Neural crest cell (in vitro differentiated cells): ENCODE measurements at places on chromosomes 11 and 22. TPM values are rescaled to one million over a fixed set of nuclear protein-coding genes. Genes with fewer than 3 reads are reported as not detected.

DNA sequence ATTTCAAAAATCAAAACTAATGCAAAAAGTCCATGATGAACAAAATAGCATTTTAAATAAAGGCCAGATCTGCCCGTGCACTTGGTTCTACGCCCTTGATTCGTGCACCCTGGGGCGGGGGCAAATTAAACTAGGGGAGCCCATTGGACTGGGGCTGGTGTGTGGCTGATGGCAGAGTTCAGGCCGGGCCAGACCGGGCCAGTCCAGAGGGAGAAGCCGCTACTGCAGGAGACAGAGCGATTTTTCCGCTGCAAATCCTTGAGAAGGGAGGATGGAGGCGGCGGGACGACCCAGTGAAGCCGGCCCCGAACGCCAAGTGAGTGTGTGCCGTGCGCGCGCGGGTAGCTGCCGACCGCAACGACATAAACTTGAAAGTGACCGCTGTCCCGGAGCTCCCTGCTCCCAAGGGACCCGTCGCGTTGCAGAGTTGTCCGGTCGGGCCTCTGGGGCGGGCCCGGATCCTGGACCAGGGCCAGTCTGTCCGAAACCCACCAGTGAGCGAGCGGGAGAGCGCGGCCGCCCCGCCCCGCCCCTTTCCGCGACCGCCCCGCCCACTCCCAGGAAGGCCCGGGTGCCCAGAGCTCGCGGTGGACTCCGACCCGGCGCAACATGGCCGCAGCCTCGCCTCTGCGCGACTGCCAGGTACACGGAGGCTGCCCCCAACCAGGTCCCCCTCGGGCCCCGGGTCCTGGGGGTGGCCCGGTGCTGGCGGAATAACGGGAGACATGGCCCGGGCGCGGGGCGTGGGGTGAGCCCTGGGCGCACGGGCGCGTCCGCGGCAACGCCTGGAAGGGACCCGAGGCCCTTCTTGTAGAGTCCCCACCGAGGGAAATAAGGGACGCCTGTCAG lies at the start of gene TTC38:
TTC38 (plus strand) TSS at position 578 of the 849 bp plus-strand sequence; CDS start at position 610, 32 bp downstream.
- peaks cover 20% of the 10 kb centered on the region for H3K36me3 ChIP-seq
- peak within 1 kb of the TSS; percentile 75 for H3K27ac ChIP-seq
- H3K4me1 ChIP-seq: peaks cover 20% of the 10 kb centered on the region
- peaks cover 44% of the 10 kb centered on the region for H3K27me3 ChIP-seq
- peak within 1 kb of the TSS; percentile 93 for H3K4me3 ChIP-seq

GRCh38 chr11:113668255-113668654 lies 37.9 kb downstream of the TMPRSS5 start:
- peaks cover 5% of the 10 kb centered on the region for H3K4me1 ChIP-seq
- H3K36me3 ChIP-seq: peaks cover 16% of the 10 kb centered on the region
- H3K27me3 ChIP-seq: no peaks in the 10 kb centered on the region
- no peak overlapping the region for H3K27ac ChIP-seq

DNA sequence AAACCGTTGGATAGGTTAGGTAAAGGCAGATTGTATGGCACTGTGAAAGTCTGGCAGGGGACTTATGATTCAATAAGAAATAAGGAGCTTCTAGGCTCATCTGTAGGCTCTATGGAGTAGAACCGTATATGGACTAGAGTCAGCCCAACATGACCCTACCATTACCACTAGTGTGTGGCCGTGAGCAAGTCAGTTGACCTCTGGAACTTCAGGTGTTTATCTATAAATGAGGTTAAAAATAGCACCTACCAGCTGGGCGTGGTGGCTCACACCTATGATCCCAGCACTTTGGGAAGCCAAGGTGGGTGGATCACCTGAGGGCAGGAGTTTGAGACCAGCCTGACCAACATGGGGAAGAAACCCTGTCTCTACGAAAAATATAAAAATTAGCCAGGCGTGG lies 4.4 kb downstream of the HINFP start:
- no peak for DNase-seq
- no peaks in the 10 kb centered on the region for H3K36me3 ChIP-seq
- no peaks in the 10 kb centered on the region for H3K27me3 ChIP-seq

- H3K27me3 ChIP-seq: no peaks in the 10 kb centered on the region
- no peak for DNase-seq
- H3K4me3 ChIP-seq: no peak overlapping the region
- H3K36me3 ChIP-seq: no peaks in the 10 kb centered on the region
- no peak overlapping the region for H3K27ac ChIP-seq
These were observed 153.0 kb upstream of the TIMP3 start for GRCh38 chr22:32648486-32648885.

GRCh38 chr11:1736447-1736992 lies 13.9 kb downstream of the IFITM10 start:
- H3K4me3 ChIP-seq: no peak overlapping the region
- no peak overlapping the region for H3K27ac ChIP-seq
- no peak for DNase-seq
- peaks cover 7% of the 10 kb centered on the region for H3K4me1 ChIP-seq

DNA sequence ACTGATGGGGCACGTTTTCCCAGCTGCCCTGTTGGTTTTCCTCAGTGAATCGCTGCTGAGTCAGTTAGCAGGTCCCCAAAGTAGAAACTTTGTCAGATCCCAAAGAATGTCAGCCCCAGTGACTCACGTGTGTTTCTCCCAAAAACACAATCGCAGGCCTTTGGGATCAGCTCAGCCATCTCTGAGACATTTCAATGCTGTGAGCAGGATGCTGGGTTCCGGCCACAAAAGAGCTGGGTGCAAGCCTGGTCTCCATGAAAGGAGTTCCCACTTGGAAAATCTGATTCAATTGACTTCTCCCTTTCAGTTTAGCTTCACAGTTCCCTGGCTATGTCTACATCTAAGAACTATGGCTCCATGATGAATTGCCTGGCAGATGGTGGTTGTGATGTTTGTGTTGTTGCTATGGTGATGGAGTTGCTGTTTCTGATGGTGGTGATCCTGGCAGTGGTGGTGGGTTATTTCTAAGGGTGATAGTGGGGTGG lies 28.0 kb downstream of the MYEOV start:
- DNase-seq: no peak
- H3K4me1 ChIP-seq: no peaks in the 10 kb centered on the region
- no peaks in the 10 kb centered on the region for H3K27me3 ChIP-seq
- H3K27ac ChIP-seq: no peak overlapping the region

- H3K4me3 ChIP-seq: no peak overlapping the region
- no peaks in the 10 kb centered on the region for H3K36me3 ChIP-seq
- H3K27ac ChIP-seq: no peak overlapping the region
- no peak for DNase-seq
- no peaks in the 10 kb centered on the region for H3K4me1 ChIP-seq
These were observed 77.4 kb downstream of the RELT start for GRCh38 chr11:73453562-73453961.

- no peaks in the 10 kb centered on the region for H3K4me1 ChIP-seq
- H3K4me3 ChIP-seq: no peak overlapping the region
- H3K27me3 ChIP-seq: peaks cover 2% of the 10 kb centered on the region
- H3K36me3 ChIP-seq: no peaks in the 10 kb centered on the region
These were observed 60.9 kb upstream of the USP47 start for GRCh38 chr11:11780858-11781257.

DNA sequence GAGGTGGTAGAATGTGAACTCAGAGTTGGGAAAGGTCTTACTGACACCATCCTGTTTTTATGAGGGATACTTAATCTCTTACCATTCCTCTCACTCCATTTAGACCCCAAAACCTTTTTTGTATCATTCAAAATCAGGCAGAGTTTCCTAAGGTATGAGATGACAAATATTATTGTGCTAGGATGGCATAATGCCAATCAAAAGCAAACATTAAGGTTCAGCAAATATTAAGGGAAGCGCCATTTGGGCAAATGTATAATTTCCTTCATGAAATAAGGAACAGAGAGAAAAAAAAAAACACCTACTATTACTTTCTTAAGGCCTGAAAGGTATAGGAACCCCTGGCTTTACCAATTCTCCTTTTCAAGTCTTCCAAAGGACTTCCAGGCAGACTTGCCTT lies 62.4 kb downstream of the SMCO4 start:
- DNase-seq: no peak
- H3K4me1 ChIP-seq: peaks cover 44% of the 10 kb centered on the region
- no peak overlapping the region for H3K4me3 ChIP-seq
- H3K36me3 ChIP-seq: peaks cover 2% of the 10 kb centered on the region
- H3K27me3 ChIP-seq: no peaks in the 10 kb centered on the region

Gene HOATZ
- not detected in 2 replicates for total RNA-seq

Gene FIBIN
- 0.30 and 0.44 TPM in 2 replicates for total RNA-seq

GRCh38 chr11:131760091-131761061 lies 390.0 kb downstream of the NTM start:
- H3K4me3 ChIP-seq: no peak overlapping the region
- DNase-seq: no peak
- H3K27ac ChIP-seq: no peak overlapping the region
- peaks cover 4% of the 10 kb centered on the region for H3K27me3 ChIP-seq

- H3K4me3 ChIP-seq: no peak overlapping the region
- no peaks in the 10 kb centered on the region for H3K36me3 ChIP-seq
- H3K27me3 ChIP-seq: peaks cover 36% of the 10 kb centered on the region
- H3K4me1 ChIP-seq: peaks cover 6% of the 10 kb centered on the region
- H3K27ac ChIP-seq: no peak overlapping the region
These were observed 84.5 kb downstream of the CACNA1I start for GRCh38 chr22:39655004-39655579.

Gene INSC
- 2.6 and 3.1 TPM in 2 replicates for total RNA-seq

- H3K27me3 ChIP-seq: no peaks in the 10 kb centered on the region
- H3K27ac ChIP-seq: peak overlapping the region; percentile 5
- H3K4me3 ChIP-seq: no peak overlapping the region
- peaks cover 5% of the 10 kb centered on the region for H3K4me1 ChIP-seq
These were observed 106.9 kb downstream of the SYN3 start for GRCh38 chr22:32951076-32951806.

GRCh38 chr11:122917311-122917710 lies 34.8 kb downstream of the JHY start:
- H3K4me3 ChIP-seq: no peak overlapping the region
- peaks cover 8% of the 10 kb centered on the region for H3K4me1 ChIP-seq
- no peak overlapping the region for H3K27ac ChIP-seq
- peaks cover 5% of the 10 kb centered on the region for H3K27me3 ChIP-seq

- DNase-seq: no peak
- H3K27me3 ChIP-seq: no peaks in the 10 kb centered on the region
- peaks cover 12% of the 10 kb centered on the region for H3K36me3 ChIP-seq
- H3K4me1 ChIP-seq: no peaks in the 10 kb centered on the region
- H3K4me3 ChIP-seq: no peak overlapping the region
- no peak overlapping the region for H3K27ac ChIP-seq
These were observed 13.1 kb downstream of the TAF1D start for GRCh38 chr11:93727985-93728791.

DNA sequence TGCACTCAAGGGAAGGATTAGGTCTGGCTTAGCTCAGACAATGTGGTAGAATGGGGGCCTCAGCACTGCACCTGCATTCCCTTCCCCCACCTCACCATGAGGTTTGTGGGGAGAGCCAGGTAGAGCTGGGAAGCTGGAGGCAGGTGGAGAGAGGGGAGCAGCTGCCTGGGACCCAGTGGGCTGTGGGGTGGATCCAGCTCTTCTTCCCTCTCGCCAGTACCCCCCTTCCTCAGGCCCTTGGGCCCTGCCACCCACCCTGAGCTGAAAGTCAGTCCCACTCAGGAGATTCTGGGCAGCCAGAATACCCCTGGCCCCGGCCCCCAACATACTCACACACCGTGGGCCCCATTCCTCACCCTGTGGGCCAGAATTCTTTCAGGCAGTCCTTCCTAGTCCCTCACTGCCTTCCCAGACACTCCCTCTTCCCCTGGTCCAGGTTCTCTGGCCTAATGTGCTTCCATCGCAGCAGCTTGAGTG lies 3.1 kb upstream of the POLD4 start:
- no peaks in the 10 kb centered on the region for H3K27me3 ChIP-seq
- no peak for DNase-seq
- no peak overlapping the region for H3K27ac ChIP-seq
- H3K4me3 ChIP-seq: peak overlapping the region; percentile 47
- peaks cover 32% of the 10 kb centered on the region for H3K4me1 ChIP-seq

DNA sequence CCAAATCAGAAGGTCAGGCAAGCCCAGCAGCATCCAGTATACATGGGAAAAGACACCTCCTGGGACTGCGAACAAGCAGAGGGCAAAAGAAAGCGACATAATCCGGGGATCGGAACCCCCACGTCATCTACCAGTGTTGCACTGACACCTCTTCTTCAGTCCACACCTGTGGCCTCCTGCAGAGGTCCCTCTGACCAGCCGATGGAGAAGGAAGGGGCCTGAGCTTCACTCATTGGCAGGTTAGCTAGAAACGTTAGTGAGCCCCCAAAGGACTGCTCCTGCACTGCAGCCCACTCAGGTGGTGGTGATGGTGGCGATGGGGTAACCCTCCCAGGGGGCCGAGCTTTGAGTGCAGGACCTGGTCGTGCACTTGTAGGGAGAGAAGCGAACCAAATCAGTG lies 22.1 kb downstream of the ASCL2 start:
- no peaks in the 10 kb centered on the region for H3K36me3 ChIP-seq
- peaks cover 3% of the 10 kb centered on the region for H3K27me3 ChIP-seq
- H3K4me3 ChIP-seq: no peak overlapping the region
- H3K4me1 ChIP-seq: peaks cover 11% of the 10 kb centered on the region
- no peak for DNase-seq
- H3K27ac ChIP-seq: no peak overlapping the region

DNA sequence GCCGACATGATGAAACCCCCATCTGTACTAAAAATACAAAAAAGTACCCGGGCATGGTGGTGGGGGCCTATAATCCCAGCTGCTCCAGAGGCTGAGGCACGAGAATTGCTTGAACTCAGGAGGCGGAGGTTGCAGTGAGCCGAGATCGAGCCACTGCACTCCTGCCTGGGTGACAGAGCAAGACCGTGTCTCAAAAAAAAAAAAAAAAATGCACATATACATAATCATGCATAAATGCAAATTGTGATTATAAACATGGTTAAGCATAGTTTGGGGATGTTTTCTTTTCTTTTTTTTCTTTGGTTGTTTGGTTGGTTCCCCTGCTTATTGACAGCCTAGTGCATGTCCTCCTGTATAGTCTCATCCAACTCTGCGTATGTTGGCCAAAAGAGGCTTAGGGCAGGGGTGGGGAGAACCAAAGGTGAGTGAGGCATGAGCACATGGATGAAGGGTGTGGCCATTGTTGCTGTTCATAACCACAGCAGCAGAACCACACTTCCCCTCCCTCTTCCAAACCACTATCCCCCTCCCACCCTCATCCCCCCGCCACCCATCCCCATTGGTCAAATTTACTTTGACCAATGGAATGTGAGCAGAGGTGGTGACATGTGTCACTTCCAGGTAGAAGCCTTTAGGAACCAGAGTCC lies 6.9 kb upstream of the VPS37C start:
- DNase-seq: no peak
- H3K4me3 ChIP-seq: peak overlapping the region; percentile 34
- peaks cover 2% of the 10 kb centered on the region for H3K27me3 ChIP-seq

GRCh38 chr11:12158909-12159308 lies 48.5 kb downstream of the MICAL2 start:
- peaks cover 7% of the 10 kb centered on the region for H3K4me1 ChIP-seq
- no peak overlapping the region for H3K4me3 ChIP-seq
- H3K27ac ChIP-seq: no peak overlapping the region
- no peaks in the 10 kb centered on the region for H3K36me3 ChIP-seq

- no peaks in the 10 kb centered on the region for H3K36me3 ChIP-seq
- no peak for DNase-seq
- no peaks in the 10 kb centered on the region for H3K4me1 ChIP-seq
- H3K4me3 ChIP-seq: no peak overlapping the region
- no peak overlapping the region for H3K27ac ChIP-seq
- H3K27me3 ChIP-seq: peaks cover 17% of the 10 kb centered on the region
These were observed 35.1 kb downstream of the WT1 start for GRCh38 chr11:32400196-32400595.

GRCh38 chr11:83152264-83152663 lies 4.7 kb upstream of the PCF11 start:
- peaks cover 8% of the 10 kb centered on the region for H3K27me3 ChIP-seq
- no peak overlapping the region for H3K27ac ChIP-seq
- peak overlapping the region; percentile 0 for H3K4me3 ChIP-seq
- H3K4me1 ChIP-seq: no peaks in the 10 kb centered on the region
- H3K36me3 ChIP-seq: no peaks in the 10 kb centered on the region
- DNase-seq: no peak

GRCh38 chr11:130560000-130560780 lies 111.7 kb downstream of the ADAMTS15 start:
- no peaks in the 10 kb centered on the region for H3K27me3 ChIP-seq
- H3K27ac ChIP-seq: no peak overlapping the region
- no peak overlapping the region for H3K4me3 ChIP-seq
- H3K4me1 ChIP-seq: no peaks in the 10 kb centered on the region
- H3K36me3 ChIP-seq: no peaks in the 10 kb centered on the region
